M059J (cell line): ENCODE measurements at places on chromosomes 4 and X. TPM values are rescaled to one million over a fixed set of nuclear protein-coding genes. Genes with fewer than 3 reads are reported as not detected.
A peak's percentile ranks its signal among the peaks of the same experiment; 100 is the strongest.

The TKTL2 gene
- total RNA-seq, result not detected in 2 replicates

The CTAG2 gene
- 1.1 TPM in 1 of 2 replicates, not detected in the other for total RNA-seq

The GNRHR gene
- total RNA-seq, result not detected in 2 replicates

The ZNF595 gene
- total RNA-seq, result 10.9 and 11.6 TPM in 2 replicates

DNA sequence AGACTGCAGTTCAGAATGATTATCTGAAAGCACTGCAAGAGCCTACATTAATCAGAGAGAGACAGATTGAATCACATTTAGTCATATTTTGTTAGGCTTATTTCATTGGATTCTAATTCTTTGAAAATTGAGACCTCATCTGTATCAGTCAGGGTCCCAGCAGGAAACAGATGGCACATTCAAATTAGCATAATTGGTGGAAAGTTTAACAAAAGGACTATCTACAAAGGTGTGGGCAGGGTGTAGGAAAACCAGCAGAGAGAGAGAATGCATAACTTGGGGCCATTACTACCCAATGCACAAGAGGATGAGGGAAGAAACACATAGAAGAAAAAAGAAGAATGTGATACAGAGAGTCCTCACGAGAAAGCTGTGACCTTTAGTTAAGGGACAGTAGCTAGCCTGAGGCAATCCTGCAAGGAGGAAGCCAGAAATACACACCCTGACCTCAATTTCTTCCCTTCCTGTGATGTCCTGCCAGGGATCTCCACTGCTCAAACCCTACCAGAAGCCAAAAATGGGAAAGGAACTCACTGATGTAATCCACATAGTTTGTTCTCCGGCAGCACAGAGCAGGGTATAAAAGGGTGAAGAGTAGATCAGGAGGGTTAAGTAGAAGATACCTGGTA lies 17.7 kb upstream of the XKRX start:
- DNase-seq, result peak; percentile 91

DNA sequence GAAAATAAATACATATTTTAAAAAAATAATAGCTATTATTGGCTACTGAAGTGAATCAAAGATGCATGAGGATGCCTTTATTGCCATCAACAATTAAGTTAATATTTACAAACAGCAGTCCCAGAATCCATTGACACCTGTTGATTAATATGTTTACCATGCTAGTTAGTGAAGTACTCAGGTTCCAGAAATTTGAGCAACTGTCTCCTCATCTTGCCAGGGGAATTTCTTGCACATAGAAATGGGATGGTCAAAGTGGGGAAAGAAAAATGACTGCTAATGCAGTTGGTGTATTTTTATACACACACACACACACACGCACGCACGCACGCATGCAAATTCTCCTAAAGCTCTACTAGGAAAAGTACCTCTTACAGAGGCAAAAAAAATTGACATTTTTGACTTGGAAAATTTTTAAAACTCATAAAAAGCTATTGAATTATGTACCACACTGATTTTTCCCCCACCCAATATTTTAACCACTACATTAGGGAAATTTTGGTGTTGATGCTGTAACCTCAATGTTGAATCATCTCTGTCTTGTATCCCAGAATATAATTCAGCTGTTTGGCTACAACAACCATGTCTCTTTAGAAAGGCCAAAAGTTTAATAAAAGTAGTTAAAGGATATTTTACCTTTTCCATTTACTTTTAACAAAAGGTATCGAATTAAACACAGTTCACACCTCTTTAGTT lies 105.3 kb upstream of the TMEM150C start:
- DNase-seq, result no peak

DNA sequence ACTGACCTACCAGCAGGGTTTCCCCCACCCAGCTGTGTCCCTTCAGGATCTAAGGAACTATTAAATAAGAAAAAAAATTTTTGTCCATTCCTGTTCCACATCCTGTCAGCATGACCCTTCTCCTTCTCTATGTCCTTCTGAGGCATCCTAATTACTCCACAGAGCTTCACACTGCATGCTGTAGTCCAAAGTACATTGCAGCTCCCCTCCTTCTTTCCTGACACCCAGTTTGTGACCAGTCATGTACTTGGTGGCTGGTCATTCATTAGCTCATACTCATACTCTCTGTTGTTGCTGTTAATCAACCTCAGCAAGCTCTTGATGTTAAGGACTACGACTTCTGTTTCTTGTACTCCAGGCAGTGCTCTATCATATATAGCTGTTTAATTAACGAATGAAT lies 2.4 kb upstream of the EGF start:
- DNase-seq, result no peak

DNA sequence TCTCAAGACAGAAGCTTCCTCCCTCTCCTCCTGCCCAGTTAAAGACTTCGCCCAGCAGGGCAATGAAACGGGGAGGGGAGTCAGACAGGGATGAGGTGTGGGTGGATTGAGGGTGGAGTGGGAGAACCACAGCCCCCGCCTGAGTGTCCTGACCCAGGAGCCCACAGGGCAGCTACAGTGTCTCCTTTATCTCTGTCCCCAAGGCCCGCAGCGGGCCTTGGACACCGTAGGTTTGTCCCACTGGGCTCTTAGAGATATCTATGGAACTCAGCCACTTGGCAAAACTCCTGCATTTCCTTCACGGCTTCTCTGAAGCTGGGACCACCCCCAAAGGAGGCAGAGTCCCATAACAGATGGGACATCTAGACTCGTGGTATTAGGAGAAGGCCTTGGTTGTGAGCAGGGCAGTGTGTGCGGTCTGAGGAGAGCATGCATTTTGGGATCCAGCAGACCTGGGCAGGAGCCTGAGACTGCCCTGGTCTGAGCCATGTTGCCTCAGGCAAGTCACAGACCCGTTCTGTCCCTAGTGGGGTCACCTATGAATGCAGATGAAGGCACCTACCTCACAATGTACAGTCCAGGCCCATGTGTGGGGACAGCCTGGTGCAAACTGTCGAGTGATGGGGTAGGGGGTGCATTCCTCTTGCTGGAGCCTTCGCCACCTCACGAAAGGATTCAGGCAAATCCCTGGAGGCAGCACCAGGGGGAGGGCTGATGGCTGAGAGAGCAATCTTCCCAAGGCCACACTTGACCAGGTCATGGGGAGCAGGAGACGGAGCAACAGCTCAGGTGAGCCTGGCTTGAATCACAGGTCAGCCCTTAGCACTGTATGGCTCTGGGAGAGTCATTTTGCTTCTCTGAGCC lies 225.7 kb upstream of the PSAPL1 start:
- no peak for DNase-seq

GRCh38 chrX:118977424-118977823 lies 3.0 kb downstream of the LONRF3 start:
- DNase-seq, result no peak

DNA sequence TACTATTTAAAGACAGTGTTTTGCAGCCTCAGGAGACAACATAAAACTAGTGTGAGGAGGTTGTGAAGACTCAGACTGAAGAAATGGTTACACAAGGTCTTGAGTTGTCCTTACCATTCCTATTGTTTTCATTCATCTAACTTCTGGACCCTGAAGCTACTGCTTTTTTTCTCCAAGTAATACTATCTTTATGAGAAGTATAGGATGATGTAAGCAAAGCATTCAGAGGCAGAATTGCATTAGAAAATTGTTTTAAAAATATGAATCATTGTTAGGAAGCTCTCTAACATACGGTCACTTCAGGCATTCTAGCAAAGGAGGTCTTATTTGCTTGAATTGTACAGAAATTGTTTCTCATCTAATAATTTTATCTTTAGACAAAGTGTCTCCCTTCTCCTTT lies 357.8 kb downstream of the TLL1 start:
- DNase-seq, result no peak
